ENCODE measurements at places on chromosomes 2 and 18.

GRCh38 chr2:101348883-101349282, 38.4 kb downstream of the CREG2 start:
- DNase-seq = no peak

DNA sequence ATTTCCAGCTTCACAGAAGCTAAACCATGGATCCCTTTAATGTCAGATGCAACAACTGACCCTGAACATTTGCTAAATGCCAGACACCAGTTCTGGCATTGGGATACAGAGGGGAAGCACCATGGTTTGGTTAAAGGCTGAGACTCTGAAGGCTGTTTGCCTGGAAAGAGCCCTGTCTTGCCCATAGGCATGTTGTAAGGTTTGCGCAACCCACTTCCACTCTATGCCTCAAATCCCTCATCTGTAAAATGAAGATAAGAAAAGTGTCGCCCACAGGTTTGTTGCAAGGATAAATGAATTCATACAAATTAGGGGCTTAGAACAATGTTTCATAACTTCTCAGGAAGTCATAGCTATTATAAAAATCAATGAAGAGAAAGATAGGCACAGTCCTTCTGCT, 380.9 kb upstream of the GYPC start:
- DNase-seq = no peak

- no peak for DNase-seq
Measured at GRCh38 chr2:180647621-180648020, 332.8 kb upstream of the UBE2E3 start.

GRCh38 chr2:10903861-10904210, 7.9 kb upstream of the KCNF1 start:
- DNase-seq = no peak

DNA sequence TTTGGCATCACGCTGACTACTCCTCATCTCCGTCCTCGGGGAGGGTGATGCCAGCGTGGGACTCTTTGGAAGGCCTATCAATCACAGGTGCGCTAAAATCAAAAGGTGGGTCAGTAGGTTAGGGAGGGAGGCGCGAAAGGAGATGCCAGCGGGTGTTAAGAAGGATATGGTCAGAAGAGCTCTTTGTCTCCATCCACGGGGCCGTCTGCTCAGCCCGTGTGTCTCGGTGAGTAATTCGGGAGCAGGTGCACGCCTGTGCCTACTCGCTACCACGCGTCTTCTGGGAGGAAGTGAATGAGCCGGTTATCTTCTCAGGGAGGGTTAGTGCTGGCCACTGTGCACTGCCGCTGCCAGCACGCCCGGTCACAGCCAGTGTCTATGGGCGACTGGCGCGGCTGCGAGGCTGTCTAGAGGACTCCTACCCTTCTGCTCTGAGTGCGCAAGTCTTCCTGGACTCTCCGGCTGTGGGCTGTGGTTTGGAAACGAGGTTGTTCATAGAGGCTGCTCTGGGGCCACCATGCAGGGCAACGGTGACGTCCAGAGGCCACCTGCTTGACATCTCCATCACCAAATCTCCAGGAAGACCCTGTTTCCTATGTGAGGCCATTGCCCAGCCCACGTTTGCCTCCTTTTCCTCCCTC, 153.4 kb downstream of the MBP start:
- no peak for DNase-seq

DNA sequence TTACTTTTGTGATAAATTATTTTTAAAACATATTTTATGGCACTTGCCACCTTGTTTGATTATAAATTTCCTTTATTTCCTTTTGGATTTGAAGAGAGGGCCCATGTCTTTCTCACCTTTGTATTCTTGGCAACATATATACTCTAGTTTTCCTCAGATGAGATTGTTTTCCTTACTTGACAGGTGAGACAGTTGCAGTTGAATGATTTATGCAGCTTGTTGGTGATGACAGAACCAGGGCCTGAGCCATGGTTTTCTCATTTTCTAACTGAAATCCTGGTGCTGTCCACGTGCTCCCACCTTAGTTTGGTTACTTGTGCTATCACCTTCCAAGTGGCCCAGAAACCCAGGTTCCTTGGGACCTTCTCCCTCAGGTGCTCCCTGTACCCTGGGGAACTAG, 58.2 kb downstream of the TTC39C start:
- no peak for DNase-seq

DNA sequence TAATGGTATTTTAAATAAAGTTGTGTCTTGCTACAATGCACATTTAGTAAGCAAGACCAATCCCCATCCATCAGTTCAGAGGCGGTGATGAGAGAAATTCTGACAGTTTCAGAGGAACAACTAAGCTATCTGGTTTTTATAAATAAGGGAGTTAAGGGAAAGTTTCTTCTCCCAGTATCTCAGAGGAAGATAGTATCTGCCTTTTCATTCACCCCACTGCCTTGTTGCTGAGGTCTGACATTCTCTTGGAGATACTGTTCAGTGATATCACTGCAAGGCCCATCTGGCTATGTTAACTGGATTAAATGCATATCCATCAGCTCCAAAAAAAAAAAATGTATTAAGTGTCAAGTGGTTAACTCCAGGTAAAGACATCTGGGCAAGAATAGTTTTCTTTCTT, 47.9 kb downstream of the RBMS1 start:
- DNase-seq = no peak

- no peak for DNase-seq
Measured at GRCh38 chr2:122150524-122151280, 395.3 kb downstream of the TSN start.

- no peak for DNase-seq
Measured at GRCh38 chr2:32591669-32592463, 36.0 kb upstream of the TTC27 start.

- no peak for DNase-seq
Measured at GRCh38 chr2:183459466-183459865, 335.2 kb downstream of the NUP35 start.

DNA sequence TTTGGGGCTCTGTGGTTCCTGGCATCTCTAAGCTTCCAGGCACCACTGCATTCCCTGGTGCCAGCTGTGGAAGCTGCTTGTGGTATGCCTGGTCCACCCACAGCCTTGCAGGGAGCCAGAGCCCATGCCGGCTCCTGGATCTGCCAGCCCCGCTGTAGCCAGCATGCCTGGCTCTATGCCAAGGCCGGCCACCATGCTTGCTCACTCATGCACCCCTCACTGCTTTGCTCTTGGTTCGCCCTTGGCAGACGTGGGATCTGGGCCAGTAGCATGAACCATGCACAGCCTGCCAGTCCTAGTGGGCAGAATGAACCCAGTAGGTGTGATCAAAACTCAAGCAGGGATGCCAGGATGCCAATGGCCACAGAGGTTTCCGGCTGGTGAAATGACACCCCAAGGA, 634.2 kb upstream of the TMEFF2 start:
- peak; percentile 57 for DNase-seq

DNA sequence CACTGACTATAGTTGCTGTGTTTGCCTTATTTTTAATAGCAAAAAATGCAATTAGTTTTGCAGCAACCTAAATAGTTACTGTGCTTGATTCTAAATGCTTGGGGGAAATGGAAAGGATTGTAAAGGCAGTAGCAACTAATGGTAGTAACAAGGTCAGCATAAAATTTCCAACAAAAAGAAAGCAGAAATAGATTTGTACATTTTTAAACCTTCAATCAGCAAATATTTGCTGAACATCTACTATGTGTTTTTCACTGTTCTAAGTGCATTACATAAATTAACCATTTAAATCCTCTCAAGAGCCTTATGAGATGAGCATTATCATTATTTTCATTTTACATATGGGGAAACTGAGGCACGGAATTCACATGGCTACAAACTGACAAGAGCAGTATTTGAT, 308.0 kb upstream of the UBE2E3 start:
- no peak for DNase-seq

DNA sequence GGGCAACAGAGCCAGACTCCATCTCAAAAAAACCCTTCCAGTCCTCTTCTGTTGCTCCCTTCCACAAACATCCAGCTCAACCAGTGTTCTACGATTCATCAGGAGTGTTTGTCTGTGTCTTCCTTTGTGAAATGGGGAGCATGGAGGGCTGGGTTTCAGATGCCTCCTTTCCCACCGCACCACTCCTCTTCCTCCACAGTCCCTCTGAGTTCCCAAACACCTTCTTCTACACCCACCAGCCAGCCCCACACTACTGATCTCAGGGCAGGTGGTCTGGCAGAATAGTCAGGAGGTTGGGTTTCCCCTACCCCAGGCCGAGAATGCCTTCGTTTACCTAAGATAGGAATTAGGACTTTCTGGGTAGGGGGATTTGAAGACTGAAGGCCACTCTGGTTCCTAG, 36.9 kb downstream of the NGEF start:
- no peak for DNase-seq

DNA sequence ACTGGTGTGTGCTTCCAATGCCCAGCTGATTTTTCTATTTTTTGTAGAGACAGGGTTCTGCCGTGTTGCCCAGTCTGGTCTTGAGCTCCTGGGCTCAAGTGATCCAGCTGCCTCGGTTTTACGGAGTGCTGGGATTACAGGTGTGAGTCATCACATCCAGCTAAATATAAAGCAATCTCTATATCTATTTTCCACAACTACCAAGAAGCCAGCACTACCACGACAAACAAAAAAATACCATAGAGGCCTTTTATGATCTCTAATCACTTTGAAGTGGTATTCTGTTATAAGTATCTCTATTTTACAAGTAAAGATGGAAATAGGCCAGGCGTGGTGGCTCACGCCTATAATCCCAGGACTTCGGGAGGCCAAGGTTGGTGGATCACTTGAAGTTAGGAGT, 34.7 kb downstream of the C2orf74 start:
- no peak for DNase-seq

DNA sequence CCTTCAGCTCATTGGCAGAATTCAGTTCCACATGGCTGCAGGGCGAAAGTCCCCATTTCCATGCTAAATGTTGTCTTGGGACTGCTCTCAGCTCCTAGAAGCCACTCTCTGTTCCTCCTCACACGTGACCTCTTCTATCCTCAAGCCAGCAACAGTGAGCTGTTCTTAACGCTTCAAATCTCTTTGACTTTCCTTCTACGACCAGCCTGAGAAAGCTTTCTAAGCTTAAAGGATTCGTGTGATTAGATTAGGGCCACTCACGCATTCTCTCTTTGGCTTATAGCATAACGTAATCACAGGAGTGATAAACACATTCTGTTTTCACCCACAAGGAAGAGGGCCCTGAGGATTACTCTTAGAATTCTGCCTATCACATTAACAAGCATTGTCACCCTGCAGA, 29.8 kb upstream of the LAMA1 start:
- DNase-seq = no peak

DNA sequence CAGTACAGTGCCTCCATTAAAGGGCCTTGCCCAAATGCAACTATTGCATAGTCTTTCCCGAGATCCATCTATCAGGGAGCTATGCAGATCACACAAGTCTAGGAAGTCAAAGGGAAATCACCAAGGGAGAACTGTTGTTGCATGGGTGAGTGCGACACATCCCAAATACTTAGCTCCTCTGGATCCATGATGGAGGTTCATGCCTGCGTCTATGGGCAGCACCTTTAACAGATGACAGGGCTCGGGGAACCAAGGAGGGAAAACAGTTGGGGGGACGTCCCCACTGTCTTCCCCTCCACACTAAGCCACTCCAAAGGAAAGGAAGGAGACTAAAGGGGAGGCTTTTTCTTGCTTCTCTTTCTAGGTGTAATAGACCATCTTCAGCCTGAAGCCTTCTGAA, 552.8 kb upstream of the PKDCC start:
- DNase-seq = no peak

GRCh38 chr2:8103085-8103708, 578.7 kb upstream of the ID2 start:
- DNase-seq = no peak

DNA sequence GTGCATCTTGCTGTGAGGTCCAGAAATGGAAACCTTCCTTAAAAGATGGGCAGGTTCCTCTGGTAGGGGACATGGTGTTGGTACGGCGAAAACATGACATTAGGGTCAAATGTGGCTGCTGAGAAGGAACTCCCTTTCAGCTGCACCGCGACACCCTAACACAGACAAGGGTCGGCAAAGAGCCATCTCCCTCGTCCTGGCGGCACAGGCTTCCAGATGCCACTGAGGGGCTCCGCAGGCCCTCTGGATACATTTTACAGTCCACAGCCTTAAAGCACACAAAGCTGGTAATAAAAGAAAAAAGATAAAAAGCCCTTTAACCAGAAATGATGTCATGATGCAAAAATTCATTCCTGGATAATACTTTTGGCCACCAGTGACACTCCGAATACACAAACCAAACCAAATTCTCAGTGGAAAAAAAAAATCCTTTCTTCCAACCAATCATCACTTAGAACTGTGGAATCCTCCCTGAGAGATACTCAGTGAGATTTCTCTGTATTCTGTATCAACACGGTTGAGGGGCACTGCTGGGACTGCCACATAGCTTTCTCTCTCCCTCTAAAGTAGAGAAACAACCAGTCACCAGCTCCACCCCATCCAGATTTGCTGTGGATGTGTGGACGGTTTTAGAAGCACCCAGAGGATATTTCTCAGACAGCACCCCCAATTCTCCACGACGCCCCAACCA, 174.8 kb downstream of the HDAC4 start:
- DNase-seq = no peak

DNA sequence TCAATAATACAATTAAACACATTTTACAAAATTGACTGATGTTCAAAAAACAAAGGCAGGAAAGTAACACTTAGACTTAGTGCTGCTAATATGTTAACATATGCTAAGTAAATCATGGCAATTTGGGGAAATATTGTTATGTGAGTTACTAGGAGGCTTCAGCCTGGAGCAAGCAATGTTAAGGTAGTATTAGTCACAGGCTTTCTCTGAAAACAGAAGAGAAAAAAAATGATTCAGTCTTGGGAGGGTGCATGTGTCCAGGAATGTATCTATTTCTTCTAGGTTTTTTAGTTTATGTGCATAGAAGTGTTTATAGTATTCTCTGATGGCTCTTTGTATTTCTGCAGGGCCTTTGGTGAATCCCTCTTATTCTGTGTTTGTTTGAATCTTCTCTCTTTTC, 345.8 kb upstream of the TFPI start:
- DNase-seq = no peak

- no peak for DNase-seq
Measured at GRCh38 chr2:74413001-74413698, 8.3 kb downstream of the C2orf81 start.

DNA sequence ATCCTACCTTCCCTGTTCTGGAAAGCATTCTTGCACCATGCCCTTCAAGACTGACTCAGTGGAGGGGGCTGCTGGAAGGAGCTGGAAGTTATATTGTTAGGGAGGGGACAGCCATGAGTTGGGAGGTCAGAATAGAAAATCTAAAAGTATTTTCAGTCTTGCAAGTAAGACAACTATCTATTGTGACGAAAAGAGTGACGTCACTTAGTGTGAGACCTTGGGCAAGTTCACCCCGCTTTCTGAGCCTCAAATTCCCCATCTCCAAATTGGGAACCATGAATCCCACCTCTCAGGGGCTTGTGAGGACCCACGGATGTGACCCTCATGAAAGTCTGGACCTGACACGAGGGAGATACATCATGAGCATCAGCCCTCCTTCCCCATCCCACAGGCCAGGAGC, 46.5 kb downstream of the FOSL2 start:
- no peak for DNase-seq

- DNase-seq = no peak
Measured at GRCh38 chr2:202203348-202203747, 35.0 kb downstream of the SUMO1 start.
